ENCODE measurements at places on chromosomes 16 and 17. TPM values are rescaled to one million over a fixed set of nuclear protein-coding genes. Genes with fewer than 3 reads are reported as not detected.

NEK8 gene
- 4.2 TPM for total RNA-seq

SYT17 gene
- total RNA-seq = 0.34 TPM

HSPB9 gene
- not detected for total RNA-seq

C16orf46 gene
- total RNA-seq = 0.32 TPM

KRT15 gene
- total RNA-seq = not detected

KRTAP16-1 gene
- not detected for total RNA-seq

TAT gene
- total RNA-seq = not detected

NTN1 gene
- total RNA-seq = 0.60 TPM

IL34 gene
- 0.28 TPM for total RNA-seq

PRSS33 gene
- not detected for total RNA-seq

CAVIN1 gene
- total RNA-seq = 3.8 TPM

CMTM2 gene
- 0.30 TPM for total RNA-seq

OVCA2 gene
- total RNA-seq = 35.8 TPM

EPOP gene
- 34.9 TPM for total RNA-seq

GRCh38 chr17:75494326-75494877 is 20.9 kb downstream of the CASKIN2 start:
- no peak for DNase-seq
- H3K27me3 ChIP-seq = no peaks in the 10 kb centered on the region
- H3K36me3 ChIP-seq = peaks cover 17% of the 10 kb centered on the region
- H3K4me1 ChIP-seq = no peaks in the 10 kb centered on the region

DNA sequence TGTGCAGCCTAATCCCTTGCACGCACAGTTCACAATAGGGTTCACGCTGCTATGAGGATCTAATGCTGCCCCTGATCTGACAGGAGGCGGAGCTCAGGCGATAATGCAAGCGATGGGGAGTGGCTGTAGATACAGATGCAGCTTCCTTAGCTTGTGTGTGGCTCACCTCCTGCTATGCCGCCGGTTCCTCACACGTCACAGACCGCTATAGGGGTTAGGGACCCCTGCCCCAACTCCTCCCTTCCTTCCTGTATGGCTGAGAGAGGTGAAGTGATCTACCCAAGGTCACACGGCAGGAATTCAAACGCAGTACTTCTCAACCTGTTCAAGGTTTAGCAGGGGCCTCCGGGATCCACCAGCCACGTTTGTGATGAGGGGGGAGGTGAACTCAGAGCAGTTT is 13.4 kb upstream of the PLLP start:
- no peaks in the 10 kb centered on the region for H3K36me3 ChIP-seq
- H3K4me3 ChIP-seq = peak overlapping the region; percentile 72
- peaks cover 2% of the 10 kb centered on the region for H3K27me3 ChIP-seq
- peak overlapping the region; percentile 72 for H3K27ac ChIP-seq

GRCh38 chr16:73669535-73670274 is 621.8 kb upstream of the ZFHX3 start:
- H3K36me3 ChIP-seq = no peaks in the 10 kb centered on the region
- DNase-seq = no peak
- H3K4me1 ChIP-seq = no peaks in the 10 kb centered on the region

DNA sequence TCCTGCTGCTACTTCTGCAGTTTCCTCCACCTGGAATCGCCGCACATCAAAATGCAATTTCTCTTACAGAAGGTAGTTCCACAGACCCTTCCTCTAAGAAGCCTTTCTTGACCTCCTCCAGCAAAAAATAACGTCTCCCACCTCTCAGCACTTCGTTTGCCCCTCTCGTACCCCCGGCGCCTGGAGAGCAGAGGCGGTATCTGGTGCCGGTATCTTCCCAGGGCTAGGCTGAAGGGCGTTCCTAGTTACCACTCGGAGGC is 482 bp downstream of the DCTPP1 start:
- no peaks in the 10 kb centered on the region for H3K27me3 ChIP-seq
- DNase-seq = no peak
- peaks cover 15% of the 10 kb centered on the region for H3K4me1 ChIP-seq

GRCh38 chr17:6108382-6108781 is 38.2 kb downstream of the WSCD1 start:
- peaks cover 6% of the 10 kb centered on the region for H3K27me3 ChIP-seq
- H3K27ac ChIP-seq = no peak overlapping the region
- no peak overlapping the region for H3K4me3 ChIP-seq
- H3K4me1 ChIP-seq = peaks cover 5% of the 10 kb centered on the region
- DNase-seq = no peak
- no peaks in the 10 kb centered on the region for H3K36me3 ChIP-seq

DNA sequence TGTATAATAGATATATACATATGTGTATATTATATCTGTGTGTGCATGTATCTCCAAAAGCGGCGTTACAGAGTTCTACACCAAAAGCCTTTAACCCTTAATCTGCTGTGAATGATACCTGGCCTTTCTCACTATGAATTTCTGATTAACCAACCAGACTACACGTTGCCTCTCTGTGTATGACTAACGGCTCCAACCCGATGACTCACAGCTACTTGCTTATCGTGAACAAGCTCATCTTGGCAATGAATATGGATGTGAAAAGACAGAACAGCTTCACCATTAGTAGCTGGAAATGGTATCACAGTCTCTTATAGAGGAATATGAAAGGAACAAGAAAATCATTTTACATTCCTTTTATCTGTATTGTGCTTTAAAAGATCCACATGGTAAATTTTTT is 23.8 kb upstream of the ARHGAP44 start:
- H3K36me3 ChIP-seq = no peaks in the 10 kb centered on the region
- no peak for DNase-seq
- H3K27ac ChIP-seq = no peak overlapping the region
- H3K4me3 ChIP-seq = no peak overlapping the region
- H3K4me1 ChIP-seq = no peaks in the 10 kb centered on the region

GRCh38 chr17:33929181-33929724 is 325.8 kb upstream of the CCL2 start:
- H3K36me3 ChIP-seq = no peaks in the 10 kb centered on the region
- no peaks in the 10 kb centered on the region for H3K4me1 ChIP-seq
- no peak overlapping the region for H3K27ac ChIP-seq
- H3K4me3 ChIP-seq = no peak overlapping the region
- H3K27me3 ChIP-seq = no peaks in the 10 kb centered on the region

DNA sequence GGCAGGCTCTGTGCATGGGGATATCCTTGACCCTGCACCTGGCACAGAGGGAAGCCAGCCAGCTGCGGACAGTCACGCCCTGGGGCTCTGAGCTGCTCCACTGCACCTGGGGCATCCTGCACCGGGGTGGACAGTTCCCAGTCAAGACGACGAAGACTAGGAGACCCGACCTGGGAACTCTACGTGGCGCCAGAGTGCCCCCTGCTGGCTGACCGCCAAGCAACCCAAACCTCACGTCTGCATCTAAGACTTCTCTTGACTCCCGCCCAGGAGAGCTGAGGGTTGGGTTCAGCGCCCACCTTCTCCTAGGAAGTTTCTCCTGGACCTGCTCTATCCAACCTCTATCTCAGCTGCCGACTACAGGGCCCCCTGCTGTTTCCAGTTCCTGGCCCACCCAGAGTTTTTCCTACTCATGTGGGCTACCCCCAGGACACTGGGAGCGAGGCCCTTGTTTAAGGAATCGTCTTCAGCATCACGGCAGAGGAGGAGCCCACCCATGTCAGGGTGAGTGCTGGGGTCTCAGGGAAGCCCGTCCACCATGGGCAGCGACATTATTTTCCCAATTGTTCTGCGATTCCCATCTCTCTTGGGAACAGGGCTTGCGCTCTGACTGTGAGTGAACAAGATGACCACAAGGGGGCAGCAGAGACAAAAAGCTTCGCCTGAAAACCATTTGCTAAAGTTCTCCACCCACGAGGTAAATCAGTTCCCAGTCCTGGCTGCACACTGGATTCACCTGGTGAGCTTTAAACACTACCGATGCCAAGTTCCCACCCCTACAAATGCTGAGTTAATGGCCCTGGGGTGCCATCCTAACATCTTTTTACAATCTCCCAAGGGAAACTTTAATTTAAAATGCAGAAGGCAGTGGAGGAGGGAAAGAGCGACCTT is 29.3 kb downstream of the TLE7 start:
- no peak overlapping the region for H3K27ac ChIP-seq
- H3K36me3 ChIP-seq = no peaks in the 10 kb centered on the region
- peaks cover 8% of the 10 kb centered on the region for H3K4me1 ChIP-seq

DNA sequence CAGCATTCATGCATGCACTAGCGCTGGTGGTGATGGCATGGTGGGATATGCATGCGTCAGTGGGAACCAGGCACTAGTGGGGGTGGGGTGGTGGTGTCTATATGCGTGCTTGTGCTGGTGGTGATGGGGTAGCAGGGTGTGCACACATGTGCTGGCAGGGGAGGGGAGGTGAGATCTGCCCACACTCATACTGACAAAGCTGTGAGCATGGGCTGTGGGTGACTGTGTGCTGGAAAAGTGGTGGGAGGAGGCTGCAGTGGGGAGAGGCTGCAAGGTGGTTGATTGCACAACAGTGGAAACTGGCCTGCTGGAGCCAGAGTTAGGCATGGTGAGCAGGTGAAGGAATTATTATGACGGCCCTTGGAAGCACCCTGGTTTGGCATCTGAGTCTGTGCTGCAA is 31.3 kb upstream of the TEKT1 start:
- peaks cover 5% of the 10 kb centered on the region for H3K36me3 ChIP-seq
- DNase-seq = no peak

DNA sequence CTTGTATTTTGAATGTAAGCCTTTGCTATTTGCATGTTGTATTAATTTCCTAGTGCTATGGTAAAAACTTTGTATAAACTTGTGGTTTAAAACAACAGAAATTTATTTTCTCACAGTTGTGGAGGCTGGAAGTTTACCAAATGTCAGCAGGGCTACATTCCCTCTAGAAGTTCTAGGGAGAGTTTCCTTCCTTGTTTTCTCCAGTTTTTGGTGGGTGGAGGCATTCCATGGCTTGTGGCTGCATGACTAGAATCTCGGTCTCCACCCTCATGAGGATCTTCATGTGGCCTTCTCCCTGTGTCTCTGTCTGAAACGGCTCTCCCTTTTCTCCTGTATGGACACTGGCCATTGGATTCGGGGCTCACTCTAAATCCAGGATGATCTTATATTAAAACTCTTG is 482.2 kb upstream of the GOT2 start:
- no peaks in the 10 kb centered on the region for H3K4me1 ChIP-seq
- DNase-seq = no peak
- no peak overlapping the region for H3K27ac ChIP-seq
- H3K36me3 ChIP-seq = no peaks in the 10 kb centered on the region
- no peak overlapping the region for H3K4me3 ChIP-seq

DNA sequence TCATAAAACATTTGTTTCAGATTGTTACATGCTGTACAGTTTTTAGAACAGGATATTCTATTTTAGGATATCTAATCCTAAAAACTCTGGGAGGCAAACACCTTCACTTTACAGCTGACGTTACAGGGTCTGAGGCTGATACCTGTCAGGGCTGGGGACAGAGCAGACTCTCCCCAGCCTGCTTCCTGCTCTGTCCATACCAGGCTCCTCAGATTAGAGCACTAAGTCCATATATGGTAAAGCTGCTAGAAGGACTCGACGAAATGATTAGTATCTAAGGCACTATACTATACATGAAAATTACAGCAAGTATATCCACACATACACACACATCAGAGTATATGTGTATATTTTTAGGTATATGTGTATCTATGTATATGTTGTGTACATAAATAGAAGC is 125.2 kb downstream of the ZFHX3 start:
- DNase-seq = no peak
- H3K36me3 ChIP-seq = no peaks in the 10 kb centered on the region
- H3K4me3 ChIP-seq = no peak overlapping the region

GRCh38 chr17:32944248-32945020 is 16.5 kb downstream of the TMEM98 start:
- no peak for DNase-seq
- no peak overlapping the region for H3K4me3 ChIP-seq

GRCh38 chr16:53985861-53986260 is 281.9 kb downstream of the FTO start:
- H3K36me3 ChIP-seq = no peaks in the 10 kb centered on the region
- no peak overlapping the region for H3K4me3 ChIP-seq
- H3K27ac ChIP-seq = no peak overlapping the region
- no peaks in the 10 kb centered on the region for H3K4me1 ChIP-seq
- no peak for DNase-seq

DNA sequence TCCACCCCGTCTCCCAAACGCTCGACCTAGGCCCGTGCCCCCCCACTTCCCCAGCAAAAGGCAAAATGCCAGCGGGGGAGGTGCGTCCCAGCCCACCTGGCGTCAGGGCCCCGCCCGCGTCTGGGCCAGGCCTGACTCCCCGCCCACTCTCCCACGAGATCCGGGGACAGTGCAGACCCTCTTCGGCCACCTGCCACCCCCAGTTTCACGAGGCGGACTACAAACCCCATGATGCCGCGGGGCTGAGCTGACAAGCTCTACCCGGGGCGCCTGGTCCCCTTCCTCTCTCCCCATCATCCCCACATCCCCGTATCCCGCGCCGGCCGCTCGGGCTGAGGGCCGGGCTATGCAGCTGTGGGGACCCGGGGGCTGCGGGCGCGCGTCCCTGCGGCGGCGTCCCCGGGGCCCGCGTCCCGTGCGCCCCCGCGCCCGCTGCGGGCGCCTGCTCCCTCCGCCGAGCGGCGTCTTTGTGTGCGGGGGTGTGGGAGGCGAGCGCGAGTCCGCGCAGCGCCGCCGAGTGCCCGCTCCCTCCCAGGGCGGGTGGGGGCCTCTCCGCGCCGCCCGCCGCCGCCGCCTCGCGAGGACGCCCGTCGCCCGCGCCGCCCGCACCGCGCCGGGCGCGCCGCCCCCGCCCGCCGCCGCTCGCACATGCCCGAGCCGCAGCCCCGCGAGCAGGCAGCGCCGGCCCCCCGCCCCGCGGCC is at the start of gene ANKRD13B:
Gene ANKRD13B, plus strand, starts transcription at position 283 of the 702 bp plus-strand sequence. CDS start 490 bp downstream, outside the sequence.
- H3K4me3 ChIP-seq = peak within 1 kb of the TSS; percentile 87
- peak; percentile 25 for DNase-seq
- peaks cover 29% of the 10 kb centered on the region for H3K4me1 ChIP-seq
- H3K27ac ChIP-seq = no peak within 1 kb of the TSS
- no peaks in the 10 kb centered on the region for H3K27me3 ChIP-seq

DNA sequence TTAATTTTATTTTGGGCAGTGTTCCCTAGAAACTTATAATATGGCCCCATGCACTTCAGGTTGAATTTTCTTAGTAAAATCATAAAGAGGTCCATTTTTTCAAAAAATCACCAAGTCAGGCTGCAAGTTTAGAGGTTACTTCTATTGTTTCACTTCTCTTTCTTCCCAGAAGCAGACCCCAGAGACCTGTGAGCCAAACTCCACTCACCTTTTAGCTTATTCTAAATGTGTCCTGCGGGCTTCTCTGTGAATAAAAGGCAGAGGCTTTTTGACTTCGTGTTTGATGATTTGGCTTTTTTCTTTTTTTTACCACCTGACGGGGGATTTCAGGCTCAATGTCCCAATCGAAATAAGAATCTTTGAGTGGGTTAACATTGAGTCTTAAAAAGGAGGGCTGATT is 7.4 kb downstream of the PRKCB start:
- no peak for DNase-seq
- peak overlapping the region; percentile 88 for H3K27ac ChIP-seq
- H3K36me3 ChIP-seq = peaks cover 69% of the 10 kb centered on the region

GRCh38 chr16:86145669-86146068 is 246.7 kb downstream of the IRF8 start:
- no peak for DNase-seq
- no peak overlapping the region for H3K4me3 ChIP-seq
- no peaks in the 10 kb centered on the region for H3K27me3 ChIP-seq
- H3K4me1 ChIP-seq = no peaks in the 10 kb centered on the region
- no peak overlapping the region for H3K27ac ChIP-seq

All from activated T-helper 2 cell treated with anti-CD3 and anti-CD28 coated beads, Interferon-gamma antibody, Interleukin-2, Interleukin-4, amounts not matched to agents 10 μg/mL and 5 μg/mL and 100 μg/mL, durations not matched to agents 14 hours and 24 hours and 36 hours (primary cell).